Ovary (tissue), 10 donors: ENCODE measurements at places on chromosomes 11 and 22. TPM values are rescaled to one million over a fixed set of nuclear protein-coding genes. Genes with fewer than 3 reads are reported as not detected.

The CCDC83 gene
- total RNA-seq = not detected

The OR51I1 gene
- total RNA-seq = not detected

The PATE2 gene
- total RNA-seq = not detected

GRCh38 chr22:48822278-48823233 is 1005.1 kb downstream of the BRD1 start:
- DNase-seq = no peak

The RFPL1 gene
- total RNA-seq = not detected

GRCh38 chr22:43840851-43841250 is 21.5 kb downstream of the SULT4A1 start:
- no peak for DNase-seq

- DNase-seq = no peak
Measured at GRCh38 chr11:9269492-9270013, 4.4 kb upstream of the DENND5A start.

- DNase-seq = no peak
Measured at GRCh38 chr22:50303848-50304527, 3.5 kb downstream of the PLXNB2 start.

The MRGPRX3 gene
- not detected for total RNA-seq

DNA sequence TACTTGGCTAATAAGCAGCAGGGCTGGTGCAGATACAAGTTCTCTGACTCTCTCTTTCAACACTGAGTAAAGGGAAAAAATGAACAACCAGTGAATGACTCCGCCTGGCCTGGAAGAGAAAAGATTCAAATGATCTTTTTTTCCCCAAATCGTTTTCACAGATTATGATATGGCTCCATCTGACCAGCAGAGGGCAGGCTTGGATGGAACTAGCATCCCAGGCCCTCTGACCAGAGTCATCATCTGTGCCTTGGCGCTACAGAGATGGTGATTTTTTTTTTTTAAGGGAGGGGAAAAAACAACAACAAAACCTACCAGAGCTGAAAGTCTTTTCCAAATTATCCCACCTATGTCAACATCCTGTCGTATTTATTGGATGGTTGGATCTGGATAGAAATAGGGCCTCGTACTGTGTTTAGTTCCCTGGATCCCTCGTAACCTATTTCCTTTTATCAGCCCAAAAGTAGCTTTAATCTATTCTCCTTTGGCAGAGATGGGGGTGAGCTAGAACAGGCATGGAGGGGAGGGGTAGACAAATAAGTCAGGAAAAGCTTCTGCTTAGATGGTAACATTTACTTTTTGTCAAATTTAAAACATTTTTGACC is 69.7 kb downstream of the PRSS23 start:
- DNase-seq = peak; percentile 70

- no peak for DNase-seq
Measured at GRCh38 chr11:76459299-76459698, 14.5 kb downstream of the EMSY start.

The FOLR3 gene
- total RNA-seq = not detected

DNA sequence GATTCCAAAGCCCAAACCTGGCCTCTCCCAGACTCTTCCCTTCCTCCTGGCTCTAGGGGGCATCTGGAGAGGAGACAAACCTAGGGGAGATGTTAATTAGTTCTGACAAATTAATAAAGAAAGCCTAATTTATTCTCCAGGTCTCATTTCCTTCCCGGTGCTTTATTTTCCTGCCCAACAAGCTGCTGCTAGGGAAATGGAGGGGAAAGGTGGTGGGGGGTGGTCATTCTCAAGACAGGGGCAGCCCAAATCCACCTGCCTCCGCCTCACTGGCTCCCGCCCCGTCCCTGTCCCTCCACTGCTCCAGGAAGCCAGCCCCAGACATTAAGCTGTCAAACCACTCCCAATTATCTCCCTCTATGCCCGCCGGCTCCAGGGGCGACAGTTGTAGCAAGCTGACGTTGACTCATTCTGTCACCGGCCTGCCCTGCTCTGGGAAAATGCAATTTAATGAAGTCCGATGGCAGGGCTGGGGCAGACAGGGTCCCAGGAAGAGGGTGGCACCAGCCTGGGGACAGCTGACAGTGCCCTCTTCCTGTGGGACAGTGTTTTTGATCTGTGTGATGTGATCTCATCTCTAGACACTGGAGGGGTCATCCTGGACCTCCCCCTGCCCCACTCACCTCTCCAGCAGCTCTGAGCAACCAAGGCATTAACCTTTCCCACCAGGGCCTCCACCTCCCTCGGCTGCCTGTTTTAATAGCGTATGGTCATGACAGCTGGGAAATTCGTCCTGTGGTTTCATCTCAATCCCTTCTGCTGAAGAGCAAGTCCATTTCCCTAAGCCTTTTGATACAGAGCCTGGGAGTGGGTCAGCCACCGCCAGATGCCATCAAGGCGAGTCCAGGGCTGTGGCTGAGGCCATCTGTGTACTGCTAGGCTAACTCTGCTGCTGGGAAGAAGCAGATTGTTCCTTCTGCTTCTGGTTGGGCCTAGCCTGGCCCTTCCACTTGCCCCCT is 27.1 kb downstream of the NECTIN1 start:
- no peak for DNase-seq

GRCh38 chr11:120703358-120704152 is 192.0 kb downstream of the GRIK4 start:
- no peak for DNase-seq

DNA sequence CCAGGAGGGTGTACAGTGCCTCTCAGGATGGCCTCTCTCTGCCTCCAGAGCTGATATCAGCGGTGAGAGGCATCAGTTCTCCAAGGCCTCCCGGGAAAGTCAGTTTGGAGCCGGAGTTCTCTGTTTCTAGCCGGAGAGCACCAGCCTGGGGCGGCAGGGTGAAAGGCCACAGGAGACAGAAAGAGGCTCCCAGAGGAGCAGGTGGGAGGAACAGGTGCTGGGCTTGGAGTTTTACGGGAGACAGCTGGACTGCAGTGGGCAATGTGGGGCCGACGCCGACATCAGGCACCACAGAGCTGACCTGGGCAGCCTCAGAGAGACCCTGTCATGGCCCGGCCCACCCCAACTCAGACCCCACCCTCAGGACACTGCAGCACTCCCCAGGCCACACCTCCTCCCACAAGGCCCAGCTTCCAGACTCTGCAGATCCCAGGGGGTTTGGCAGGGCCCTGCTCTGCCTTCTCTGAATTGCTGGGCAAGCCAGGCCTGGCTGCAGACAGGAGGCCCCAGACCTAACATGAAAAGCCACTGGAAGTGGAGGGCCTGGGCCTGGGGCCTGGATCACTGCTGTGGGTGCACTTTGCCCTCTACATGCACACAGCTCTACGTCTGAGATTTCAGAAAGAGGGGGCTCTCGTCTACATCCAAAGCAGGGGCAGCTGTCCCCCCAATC is 885.6 kb downstream of the BRD1 start:
- no peak for DNase-seq

- no peak for DNase-seq
Measured at GRCh38 chr11:19499026-19499669, 213.5 kb upstream of the NAV2 start.

- no peak for DNase-seq
Measured at GRCh38 chr22:27588268-27588667, 213.3 kb downstream of the MN1 start.

DNA sequence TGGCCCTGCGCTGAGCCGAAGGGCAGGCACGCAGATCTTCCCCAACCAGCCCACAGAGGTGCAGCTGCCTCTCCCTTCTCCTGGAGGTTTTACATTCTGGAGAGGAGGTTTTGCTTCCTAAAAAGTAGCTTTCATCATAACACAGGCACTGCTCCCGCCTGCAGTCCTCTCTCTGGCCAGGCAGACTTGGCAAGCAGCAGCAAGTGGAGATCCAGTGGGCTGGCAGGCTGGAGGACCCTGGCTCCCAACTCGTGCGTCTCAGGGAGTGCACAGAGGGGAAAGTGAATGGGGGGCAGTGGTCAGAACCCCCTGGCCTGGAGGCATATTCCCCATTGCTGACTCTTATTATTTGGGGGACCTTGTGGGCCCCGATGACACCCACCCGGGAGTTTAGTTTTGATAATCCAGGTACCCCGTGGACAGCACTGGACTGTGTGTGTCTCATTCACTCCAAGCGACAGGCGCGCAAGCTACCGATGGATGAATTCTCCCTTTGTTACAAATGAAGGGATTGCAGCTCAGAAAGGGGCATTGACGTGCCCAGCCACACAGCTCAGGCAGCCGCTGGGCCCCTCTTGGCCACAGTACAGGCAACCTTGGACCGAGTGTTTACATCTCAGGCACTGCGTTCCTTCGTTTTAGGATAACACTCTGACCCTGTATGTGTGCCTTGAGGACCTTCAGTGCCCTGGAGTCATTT is 1223.9 kb downstream of the BRD1 start:
- DNase-seq = no peak

DNA sequence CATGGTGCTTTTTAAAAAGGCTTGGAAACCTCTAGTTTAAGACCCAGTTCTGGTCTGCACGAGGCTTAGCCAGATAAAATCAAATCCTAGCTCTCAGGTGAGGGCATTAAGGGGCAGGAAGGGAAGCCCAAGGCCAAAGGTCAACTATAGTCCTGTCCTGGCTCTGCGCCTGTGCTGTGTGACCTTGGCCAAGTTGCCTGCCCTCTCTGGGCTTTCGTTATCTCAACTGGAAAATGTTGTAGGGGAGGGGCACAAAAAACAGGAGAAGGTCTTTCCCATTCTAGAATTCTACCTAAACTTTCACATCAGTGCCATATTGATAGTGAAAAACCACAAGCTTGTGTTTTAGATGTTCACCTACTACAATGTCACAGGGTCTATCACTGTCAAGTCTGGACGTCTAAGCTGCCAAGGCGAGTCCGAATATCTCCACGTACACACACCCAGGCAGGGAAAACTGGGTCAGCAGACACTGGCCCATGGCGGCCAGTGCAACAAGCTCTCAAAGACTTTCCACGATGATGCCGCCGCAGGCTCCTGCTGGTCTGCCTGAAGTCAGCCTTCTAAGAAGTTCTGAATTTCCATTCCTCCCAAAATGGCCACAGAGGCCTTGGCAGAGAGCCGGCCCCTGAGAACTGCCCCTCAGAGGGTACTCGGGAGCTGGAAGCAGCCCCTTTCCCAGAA is 18.0 kb downstream of the MN1 start:
- DNase-seq = no peak

The INS gene
- 0.89 TPM for total RNA-seq

- DNase-seq = no peak
Measured at GRCh38 chr11:109853156-109853776, 239.9 kb upstream of the ZC3H12C start.

DNA sequence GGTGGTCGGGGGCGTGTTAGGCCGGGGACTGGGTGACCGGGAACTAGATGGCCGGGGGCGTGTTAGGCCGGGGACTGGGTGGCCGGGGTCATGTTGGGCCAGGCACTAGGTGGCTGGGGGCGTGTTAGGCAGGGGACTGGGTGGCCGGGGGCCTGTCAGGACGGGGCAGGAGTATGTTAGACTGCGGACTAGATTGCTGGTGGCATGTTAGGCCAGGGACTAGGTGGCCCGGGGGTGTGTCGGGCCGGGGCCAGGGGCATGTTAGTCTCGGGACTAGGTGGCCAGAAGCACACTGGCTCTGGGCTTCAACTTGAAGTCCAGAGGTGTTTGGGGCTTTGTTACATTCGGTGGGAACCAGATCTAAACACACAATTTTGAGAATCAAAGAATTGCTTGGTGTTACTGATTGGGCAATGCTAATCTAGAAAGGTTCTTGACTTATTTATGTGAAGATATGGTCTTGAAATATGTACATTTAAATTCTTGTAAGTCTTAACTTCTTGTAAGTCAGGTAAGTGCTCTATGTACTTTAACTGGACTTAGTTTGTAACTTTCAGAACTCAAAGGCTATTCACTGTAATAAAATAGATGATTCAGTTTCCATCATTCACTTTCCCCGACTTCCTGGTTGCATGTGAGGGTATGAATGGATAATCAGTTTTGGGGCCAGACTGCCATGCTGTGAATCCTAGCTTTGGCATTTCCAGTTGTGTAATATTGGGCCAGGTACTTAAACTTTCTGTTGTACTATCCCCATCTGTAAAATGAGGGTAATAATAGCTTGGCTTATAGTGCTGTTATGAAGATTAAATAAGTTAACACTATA is 1.1 kb downstream of the EXT2 start:
- no peak for DNase-seq

The DCHS1 gene
- 23.0 TPM for total RNA-seq

The HARBI1 gene
- 3.4 TPM for total RNA-seq

The TNNT3 gene
- 1.5 TPM for total RNA-seq

- no peak for DNase-seq
Measured at GRCh38 chr11:2684581-2684980, 15.2 kb downstream of the KCNQ1OT1 start.

The CDC42BPG gene
- total RNA-seq = 9.5 TPM

The IGSF9B gene
- total RNA-seq = 0.48 TPM
